ENCODE measurements at places on chromosomes 11 and 22. TPM values are rescaled to one million over a fixed set of nuclear protein-coding genes. Genes with fewer than 3 reads are reported as not detected.

DNA sequence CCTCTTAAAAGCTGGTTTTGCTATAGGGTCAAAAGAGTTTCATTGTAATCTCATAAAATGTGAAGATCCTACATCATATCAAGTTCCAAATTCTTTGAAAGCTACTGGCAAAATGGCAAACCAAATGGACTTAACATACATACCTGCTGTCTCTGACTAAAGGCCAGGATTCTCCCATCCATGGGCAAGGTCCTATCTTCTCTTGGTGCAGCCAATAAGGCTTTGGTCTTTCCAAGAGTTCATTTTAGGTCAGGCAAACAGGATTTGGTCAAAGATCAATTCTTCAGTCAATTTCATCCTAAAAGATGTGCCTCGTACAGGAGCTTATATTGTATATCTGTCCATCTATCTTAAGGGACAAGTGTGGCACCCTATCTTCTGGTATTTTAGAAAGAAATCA is 49.7 kb downstream of the CADM1 start:
- no peak for DNase-seq

GRCh38 chr22:47807506-47807905 is 1045.1 kb downstream of the TBC1D22A start:
- no peak for DNase-seq

DNA sequence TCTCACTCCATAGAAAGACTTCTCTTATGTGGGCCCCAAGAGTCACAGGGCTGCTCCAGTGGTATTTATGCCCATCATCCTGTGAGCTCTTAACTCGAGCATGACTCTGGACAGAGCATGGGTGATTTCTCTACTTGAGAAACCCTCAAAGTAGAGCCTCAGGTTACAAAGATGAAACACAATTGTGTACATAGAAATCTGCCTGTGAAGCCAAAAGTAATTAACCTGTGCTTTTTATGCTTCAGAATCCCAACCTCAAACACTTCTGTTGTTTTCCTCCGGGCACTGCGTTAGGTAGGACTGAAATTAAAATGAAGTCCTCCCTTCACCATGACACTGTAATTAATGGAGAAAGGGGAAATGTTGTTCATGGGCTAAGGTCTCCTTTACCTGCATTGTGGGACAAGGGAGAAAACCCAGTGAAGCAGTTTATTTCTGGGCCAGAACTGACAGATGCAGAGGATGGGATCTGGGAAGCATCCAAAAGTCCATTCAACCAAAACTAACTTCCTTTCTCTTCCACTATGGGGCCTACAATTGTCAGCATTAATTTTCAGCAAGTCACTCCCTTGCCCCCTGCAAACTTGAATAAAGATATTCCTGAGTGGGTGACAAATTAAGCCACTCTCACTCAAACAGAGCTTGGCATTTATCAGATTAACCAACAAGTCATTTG is 24.1 kb upstream of the POU2AF1 start:
- no peak for DNase-seq

- no peak for DNase-seq
Measured at GRCh38 chr11:13003736-13004493, 5.2 kb upstream of the RASSF10 start.

GRCh38 chr22:45994491-45995404 is 17.8 kb upstream of the WNT7B start:
- DNase-seq = peak; percentile 93

- DNase-seq = no peak
Measured at GRCh38 chr11:105856954-105857353, 165.1 kb downstream of the MSANTD4 start.

DNA sequence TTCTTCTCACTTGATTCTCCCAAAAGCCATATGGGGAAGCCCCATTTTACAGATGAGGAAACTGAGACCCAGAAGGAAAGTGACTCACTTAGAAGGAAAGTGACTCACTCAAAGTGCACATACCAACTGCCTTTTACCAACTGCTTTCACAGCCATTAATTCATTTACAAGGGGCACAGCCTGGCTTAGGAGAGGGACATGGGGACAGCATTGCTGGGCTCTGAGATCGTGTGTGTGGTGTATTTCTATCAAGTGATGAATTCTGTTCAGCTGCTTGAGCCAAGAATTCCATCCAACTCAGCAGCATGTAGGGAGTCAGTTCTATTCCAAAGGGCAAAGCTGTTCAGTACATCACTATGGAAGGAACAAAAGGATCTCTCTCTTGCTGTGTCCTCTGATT is 23.5 kb upstream of the PAK1 start:
- no peak for DNase-seq

GRCh38 chr11:76243193-76243956 is 37.1 kb upstream of the WNT11 start:
- no peak for DNase-seq

- no peak for DNase-seq
Measured at GRCh38 chr11:72519220-72519881, 85.0 kb upstream of the CLPB start.

GRCh38 chr22:17007257-17007656 is 765 bp downstream of the GAB4 start:
- DNase-seq = no peak

- DNase-seq = no peak
Measured at GRCh38 chr11:126212089-126212660, 593 bp downstream of the FAM118B start.

- DNase-seq = no peak
Measured at GRCh38 chr11:28763876-28764275, 655.7 kb downstream of the METTL15 start.

- no peak for DNase-seq
Measured at GRCh38 chr22:47333625-47334024, 571.2 kb downstream of the TBC1D22A start.

DNA sequence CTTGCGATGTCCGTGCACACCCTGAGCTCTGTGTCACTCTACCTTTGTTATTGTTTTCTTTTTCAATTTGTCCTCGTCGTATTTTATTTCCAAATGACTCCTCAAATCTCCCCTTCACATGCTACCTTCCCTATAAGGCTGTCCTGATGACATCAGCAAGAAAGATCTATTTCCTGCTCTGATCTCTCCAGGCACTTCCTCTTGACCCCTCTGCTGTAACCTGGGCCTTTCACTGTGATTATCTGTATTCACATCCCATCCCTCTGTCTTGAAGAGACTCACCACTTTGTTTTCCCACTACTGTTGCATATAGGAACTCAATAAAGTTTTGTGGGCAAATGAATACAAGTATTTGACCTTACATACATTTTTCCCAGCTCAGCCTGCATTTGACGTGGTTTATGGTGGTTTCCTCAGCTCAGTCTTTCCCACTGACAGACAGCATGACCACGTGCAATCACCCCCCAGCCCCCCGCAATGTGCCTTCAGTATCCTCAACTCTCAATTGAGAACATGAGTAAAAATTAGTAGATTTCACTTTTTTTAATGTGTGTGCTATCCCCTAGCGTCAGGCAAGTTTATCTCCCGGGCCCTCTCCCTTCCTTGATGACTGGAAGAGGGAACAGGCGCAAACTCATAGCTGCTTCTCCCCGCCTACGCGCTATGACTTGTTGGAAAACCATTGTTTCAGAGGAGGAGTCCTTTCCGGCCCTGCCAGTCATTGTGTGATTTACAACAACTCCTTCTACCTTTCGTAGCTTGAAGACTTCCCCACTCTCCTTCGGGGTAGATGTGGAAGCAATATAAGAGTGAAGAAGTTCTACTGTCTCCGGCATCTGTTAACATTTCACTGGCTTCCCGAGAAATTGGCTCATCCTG is 498.5 kb downstream of the NTM start:
- no peak for DNase-seq

DNA sequence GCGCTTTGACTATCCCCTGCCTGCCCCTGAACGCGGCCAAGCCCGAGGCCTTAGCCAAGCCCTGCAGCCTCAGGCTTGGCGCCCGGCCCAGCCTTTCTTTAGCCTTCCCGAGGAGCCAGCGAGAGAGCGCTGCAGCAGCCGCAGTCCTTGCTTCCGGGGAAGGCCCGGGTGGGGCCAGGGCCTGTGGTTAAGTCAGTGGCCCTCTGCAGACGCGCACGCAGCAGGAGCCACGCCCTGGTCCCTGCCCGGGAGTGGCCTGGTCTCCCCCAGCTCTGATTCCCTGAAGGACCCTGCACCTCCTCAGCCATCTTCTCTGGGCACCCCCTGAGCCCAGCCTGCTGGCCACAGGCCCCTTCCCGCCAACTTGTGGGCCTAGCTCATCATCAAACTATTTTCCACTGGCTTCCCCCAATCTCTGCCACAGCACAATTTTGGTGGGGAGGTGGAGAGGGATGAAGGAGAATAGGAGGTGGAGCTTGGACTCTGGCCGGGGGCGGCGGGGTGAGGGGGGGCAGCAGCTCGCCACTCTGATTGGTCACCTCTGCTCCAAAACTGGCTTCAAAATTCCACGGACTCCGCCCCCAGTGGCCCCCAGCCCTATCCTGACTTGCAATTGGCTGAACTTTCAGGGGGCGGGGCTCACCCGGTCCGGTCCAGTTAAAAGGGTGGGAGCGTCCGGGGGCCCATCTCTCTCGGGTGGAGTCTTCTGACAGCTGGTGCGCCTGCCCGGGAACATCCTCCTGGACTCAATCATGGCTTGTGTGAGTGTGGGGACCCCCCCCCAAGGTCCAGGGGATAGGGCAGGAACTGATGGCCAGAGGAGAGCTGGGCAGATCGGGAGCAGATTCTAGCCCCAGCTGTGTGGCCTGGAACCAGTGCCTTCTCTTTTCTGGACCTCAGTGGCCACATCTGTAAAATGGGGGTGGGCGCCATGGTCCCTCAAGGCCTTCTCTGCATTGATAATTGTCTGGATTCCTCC is at the start of gene LGALS1:
LGALS1 (plus strand) TSS at position 686 of the 979 bp plus-strand sequence; CDS start at position 753, 67 bp downstream.
- no peak for DNase-seq

DNA sequence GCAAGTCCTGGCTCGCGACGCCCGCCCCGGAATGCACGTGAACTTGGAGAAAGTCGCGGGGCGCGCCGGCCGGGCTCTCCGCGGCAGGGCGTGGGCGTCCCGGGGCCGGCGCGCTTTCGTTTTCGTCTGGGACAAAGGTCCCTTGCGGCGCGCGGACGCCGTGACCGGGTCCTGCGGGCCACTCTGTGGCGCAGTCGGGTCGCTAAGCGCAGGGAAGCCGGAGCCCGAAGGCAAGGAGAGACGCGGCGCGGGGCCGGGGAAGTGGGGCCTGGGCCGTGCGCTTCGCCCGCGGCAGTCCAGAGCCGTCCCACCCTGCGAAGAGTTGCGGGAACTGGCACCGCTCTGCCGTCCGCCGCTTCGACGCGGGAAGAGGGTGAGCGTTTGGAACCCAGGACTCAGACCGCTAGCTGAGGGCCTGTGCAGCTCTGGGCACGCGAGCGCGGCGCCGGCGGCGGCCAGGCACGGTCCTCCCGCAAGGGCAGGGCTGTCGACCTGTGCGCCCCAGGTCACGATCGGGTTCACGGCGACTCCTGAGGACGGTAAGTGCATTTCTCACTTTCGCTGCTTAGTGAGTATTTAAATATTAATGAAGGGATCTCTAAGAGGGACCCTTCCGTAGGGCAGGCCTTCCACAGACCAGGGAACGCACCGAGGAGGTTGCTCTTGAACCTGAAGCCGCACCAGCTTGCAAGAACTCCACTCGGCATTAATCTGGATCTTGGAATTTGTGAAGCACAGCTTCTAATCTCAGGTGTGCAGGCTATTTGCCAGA is 78.0 kb upstream of the PPARA start:
- DNase-seq = no peak

DNA sequence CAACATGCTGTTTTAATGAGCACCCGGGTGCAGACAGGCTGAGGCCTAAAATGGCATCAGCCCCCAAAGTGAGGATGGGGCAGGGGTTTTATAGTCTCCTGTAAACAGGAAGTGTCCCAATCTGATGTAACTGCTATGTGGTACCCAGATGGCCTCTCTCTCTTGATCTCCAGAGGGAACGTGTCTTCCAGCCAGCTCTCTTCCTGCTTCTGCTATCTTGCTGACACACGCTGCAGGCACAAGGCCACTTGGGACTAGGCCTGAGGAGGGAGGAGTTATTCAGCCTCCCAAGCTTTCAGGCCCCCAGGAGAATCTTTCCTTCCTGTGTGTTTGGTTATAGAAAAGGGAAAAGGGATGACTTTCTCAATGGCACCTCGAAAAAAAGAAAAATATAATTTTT is 11.4 kb upstream of the VSTM5 start:
- DNase-seq = no peak

GRCh38 chr11:102332611-102332994 is 14.4 kb upstream of the BIRC2 start:
- DNase-seq = no peak

DNA sequence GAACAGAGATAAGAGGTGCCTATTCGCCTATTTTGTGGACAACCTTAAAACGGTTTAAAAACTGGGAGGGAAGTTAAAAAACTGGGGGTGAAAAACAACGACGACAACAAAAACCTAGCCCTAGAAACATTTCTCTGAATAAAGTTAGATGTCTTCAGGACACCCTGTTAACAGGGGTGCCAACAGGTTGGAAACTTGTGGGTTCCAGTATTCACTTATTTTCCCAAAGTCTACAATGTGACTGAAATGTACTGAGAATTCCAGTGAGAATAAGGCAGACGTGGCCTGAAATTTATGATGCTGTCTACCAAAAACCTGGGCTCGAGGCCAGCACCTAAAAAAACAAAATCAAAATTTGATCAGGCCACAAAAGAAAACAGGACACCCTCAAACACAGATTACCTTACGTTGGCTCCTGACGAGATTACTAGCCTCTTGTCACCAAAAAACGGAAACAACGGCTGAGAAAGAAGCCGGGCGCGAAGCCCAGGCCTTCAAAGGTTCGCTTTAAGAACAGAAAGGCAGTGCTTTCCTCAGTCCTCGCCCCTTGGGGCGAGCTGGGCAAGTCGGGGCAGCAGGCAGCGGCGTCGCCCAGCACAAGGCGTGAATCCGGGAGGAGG is 906 bp downstream of the CCDC90B start:
- DNase-seq = no peak

GRCh38 chr11:107928767-107929507 is 689 bp downstream of the RAB39A start:
- peak; percentile 12 for DNase-seq

GRCh38 chr11:17003426-17003825 is 10.8 kb downstream of the PLEKHA7 start:
- DNase-seq = no peak

The OR51B4 gene
- total RNA-seq = not detected

The PSMD13 gene
- total RNA-seq = 103 TPM

The APOL3 gene
- total RNA-seq = not detected

The KRTAP5-9 gene
- total RNA-seq = 0.26 TPM

The RGL4 gene
- 0.07 TPM for total RNA-seq

The ZBTB16 gene
- 29.6 TPM for total RNA-seq

The NCF4 gene
- total RNA-seq = not detected

The GLB1L2 gene
- 11.7 TPM for total RNA-seq

The INPP5J gene
- total RNA-seq = 17.9 TPM

The CCDC188 gene
- total RNA-seq = 3.3 TPM

The OR52B6 gene
- total RNA-seq = not detected

Data from progenitor cell of endocrine pancreas (in vitro differentiated cells).